ENCODE measurements at places on chromosomes 2 and 18.

GRCh38 chr2:58918141-58918540, 677.0 kb upstream of the FANCL start:
- no peak for DNase-seq

DNA sequence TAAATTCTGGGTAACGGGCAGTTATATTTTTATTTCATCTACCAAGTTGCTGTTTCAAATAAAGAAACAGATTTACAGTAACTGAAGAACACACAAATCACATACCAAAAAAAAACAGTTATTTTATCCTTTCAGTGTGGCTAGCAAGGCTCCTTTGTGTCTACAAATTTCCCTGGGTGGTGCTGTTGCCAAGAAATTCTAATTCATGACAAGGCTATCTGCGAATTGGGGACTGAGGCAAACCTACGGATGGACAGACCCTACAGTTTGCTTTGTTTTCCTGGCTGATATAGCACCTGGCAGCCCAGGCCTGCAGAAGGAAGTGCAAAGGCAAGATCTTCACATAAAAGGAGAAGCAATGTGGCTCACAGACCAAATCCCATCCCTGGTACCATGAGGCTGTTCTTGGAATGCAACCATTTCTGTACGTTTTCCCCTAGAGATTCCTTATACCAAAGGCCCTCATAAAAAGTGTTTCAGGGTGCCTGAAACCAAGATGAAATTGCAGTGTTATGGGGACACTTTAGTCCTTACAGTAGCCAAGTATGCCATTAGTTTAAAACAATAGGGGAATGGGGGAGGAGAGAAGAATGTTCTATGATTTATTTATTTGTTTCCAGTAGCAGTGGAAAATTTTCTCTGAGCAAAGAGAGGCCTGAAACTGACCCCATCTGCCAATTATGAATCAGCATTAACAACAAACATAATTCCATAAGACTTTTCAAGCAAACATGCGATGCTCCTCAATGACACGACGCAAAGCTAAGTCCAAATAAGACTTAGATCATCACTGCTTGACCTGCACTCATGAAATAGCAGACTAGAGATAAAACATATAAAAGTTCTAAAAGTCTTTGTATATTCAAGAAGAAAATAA, 4.3 kb downstream of the KLF7 start:
- no peak for DNase-seq

DNA sequence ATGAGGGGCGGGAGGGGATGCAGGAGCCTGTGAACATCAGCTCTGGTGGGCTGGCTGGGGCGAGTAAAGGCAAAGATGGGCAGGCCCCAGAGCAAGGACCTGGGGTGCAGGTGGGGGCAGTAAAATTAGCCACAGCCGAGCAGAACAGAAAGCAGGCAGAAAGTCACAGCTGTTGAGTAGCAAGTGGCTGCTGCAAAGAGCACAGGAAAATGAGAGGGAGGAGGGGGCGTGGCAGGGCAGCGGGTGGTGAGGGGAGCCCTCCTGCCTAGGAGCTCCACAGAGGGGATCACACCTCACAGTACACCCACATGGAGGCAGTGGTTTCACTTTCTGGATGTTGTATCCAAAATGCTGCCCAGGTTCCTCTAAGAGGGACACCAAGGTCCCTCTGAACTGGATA, 79.6 kb downstream of the LBH start:
- DNase-seq: no peak

GRCh38 chr2:112784199-112785189, at the start of gene IL1A:
TSS of gene IL1A (minus strand) at chr2:112784493. CDS start at chr2:112783770, 723 bp downstream.
- no peak for DNase-seq

DNA sequence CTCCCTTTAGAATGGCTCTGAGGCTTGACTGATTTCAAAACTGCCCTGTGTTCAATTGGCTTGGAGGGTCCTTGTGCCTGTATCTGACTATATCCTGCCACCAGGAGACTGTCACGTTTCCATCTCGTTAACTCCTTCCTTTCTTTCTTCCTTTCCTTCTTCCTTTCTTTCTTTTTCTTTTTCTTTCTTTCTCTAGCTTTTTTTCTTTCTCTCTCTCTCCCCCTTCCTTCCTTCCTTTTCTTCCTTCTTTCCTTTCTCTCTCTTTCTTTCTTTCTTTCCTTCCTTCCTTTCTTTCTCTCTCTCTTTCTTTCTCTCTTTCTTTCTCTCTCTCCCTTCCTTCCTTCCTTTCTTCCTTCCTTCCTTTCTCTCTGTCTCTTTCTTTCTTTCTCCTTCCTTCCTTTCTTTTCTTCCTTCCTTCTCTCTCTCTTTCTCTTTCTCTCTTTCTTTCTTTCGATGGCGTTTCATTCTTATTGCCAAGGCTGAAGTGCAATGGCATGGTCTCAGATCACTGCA, 38.1 kb upstream of the EML6 start:
- no peak for DNase-seq

DNA sequence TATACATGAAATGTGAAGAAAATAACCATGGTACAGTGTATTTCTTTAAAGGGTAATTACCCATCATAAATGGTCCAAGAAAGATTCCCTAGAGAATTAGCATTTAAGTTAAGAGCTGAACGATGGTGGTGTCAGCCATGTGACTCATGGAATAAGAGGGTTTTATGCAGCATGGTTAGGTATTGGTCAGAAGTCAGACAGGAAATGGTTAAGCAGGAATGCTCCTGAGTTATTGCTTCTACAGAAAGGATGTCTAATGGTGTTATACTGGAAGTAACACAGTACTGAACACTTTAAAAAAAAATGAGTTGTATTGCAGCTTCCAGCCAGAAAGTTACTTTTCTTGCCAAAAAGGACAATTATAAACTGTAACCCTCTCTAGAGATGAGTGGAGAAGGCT, 72.7 kb upstream of the UBE2E3 start:
- DNase-seq: no peak

GRCh38 chr18:62999392-62999791, 284.1 kb downstream of the PHLPP1 start:
- no peak for DNase-seq

GRCh38 chr2:84674586-84674985, 158.3 kb downstream of the DNAH6 start:
- no peak for DNase-seq

DNA sequence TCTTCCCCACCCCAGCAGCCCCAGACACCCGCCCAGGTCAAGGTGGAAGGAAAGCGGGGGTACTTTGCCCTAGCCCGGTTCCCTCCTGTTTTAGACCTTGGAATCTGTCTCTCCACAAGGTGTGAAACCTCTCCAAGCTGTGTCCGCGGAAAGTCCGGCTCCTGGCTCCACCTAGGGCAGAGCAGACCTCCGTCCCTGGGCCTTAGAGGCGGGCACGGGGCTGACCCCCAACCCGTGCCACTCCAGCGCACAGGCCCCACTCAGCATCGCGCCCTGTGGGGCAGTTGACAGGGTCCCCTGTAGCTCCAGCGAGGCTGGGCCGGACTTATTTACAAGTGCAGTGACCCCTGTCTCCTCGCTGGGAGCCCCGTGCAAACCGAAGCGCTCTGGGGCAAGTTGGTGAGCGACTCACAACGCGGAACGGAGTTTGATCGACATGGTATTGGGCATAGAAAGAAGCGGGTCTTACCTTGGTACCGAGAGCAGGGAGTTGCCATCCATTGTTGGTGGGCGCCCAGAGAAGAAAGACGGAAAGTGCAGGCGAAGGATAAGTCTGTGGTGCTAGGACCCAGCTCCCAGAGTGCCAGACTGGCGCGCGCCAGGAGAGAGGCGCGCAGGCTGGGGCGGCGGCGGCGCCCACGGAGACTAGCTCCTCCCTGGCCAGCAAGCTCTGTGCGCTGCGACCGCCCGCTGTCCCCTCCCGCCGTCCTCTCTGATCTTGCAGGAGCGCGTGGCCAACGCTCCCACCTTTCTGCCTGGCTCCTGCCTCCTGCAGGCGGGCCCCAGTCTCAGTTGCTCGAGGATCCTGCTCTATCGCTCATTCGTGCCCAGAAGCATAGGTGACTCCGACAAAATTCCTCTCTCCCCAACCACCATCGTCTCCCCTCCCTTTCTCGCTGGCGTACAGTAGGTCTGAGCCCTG, at the start of gene SPHKAP:
TSS of gene SPHKAP (minus strand) at position 590 of the 922 bp plus-strand sequence. CDS start at position 501, 89 bp downstream.
- DNase-seq: no peak

DNA sequence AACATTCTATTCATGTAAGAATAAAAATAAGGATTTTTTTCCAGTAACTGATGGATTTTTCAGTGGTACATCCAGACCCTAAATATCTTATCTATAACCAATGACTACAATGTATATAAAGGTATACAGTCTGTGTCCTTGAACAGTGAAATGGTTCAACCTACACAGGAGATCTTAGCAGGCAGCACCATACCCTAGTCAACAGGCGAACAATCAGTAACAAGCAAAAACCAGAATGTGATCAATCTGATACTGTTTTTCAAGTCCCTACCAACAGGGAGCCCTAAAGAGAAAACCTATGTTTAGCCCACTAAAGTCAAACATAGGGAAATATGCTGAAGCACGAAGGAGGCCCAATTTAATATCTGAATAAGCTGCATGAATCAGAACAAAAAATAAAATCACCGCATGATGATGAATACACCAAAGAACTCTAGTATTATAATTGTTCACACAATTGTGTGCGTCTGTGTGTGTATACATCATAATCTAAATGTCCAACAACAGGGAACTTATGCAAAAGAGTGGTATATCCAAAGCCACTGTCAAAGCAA, 26.0 kb downstream of the PTPN2 start:
- DNase-seq: no peak

DNA sequence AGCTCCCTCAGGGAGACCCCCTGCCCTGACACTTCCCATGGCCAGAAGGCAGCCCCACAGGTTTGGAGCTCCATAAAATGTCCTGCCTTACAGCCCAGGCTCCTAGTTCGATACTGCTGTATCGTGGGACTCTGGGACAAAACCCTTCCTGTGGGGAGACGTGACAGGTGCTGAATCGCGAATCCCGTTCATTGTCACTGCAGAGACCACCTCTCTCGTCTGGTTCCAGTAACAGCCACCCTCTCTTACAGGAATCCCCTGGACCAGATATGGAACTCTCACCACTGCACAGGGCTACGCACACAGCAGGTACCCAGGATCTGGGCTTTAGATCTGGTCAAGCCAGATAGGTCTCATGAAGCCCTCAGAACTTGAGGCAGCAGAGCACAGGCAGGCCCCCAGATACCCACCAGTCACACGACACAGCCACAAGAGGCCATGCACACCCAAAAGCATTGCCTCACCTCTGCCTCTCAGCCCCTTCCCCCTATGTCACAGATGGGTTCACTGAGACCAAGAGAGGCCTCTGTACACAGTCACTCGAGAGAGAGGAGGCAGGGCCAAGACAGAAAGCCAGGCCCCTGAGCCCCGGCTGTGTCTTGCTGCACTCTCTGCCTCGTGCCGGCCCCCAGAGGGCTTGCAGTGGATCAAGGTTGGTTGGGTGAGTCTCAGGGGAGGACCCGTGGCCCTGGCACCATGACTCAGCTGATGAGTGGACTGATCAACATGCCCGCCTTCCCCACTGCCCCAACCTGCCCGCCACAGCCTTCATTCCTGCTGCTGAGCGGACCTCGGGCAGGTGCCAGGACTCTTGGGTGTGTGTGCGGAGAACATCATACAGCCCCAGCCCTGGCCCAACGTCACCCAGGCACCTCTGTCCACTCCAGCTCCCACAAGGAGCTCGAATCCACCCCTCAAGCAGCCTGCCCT, 7.6 kb downstream of the SDC1 start:
- DNase-seq: no peak

DNA sequence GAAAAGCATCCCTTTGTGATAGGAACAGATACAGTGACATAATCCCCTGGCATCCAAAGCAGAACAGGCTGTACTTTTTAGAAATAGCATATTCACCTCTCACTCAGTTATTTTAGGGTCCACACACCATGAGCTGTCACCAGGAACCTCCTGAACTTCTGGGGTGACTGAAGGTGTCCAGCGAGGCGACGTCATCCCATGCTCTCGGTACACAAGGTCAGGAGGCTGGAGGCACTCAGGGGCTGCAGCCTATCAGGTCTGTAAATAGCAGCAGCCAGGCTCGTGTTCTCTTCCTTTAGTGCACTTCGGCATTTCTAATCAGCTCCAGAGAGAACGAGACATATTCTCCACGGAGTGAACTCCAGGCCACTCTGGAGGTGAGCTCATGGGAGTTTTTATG, 98.3 kb downstream of the GATA6 start:
- no peak for DNase-seq

DNA sequence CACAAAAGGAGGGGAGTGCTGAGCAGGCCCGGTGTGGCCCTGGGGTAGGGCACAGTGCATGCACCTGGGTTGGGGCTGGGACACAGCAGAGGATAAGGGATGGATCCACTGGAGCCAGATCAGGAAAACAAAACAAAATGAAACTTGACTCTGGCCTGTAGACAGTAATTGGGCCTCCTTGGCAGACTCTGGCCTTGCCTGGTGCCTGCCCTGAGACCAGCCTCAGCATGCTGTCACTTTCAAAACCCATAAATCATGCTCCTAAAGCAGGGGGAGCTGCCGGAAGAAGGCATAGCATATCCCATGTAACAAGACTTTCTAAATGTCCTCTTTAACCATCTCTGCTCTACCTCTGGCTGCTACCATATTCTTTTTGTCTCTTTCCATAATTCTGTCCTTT, 61.1 kb upstream of the IGFBP5 start:
- no peak for DNase-seq

- no peak for DNase-seq
These were observed 174.0 kb upstream of the MYCN start for GRCh38 chr2:15766303-15766861.

GRCh38 chr2:18704276-18704675, 114.9 kb upstream of the NT5C1B start:
- no peak for DNase-seq

- DNase-seq: no peak
These were observed 31.2 kb downstream of the C1D start for GRCh38 chr2:68031542-68032160.

DNA sequence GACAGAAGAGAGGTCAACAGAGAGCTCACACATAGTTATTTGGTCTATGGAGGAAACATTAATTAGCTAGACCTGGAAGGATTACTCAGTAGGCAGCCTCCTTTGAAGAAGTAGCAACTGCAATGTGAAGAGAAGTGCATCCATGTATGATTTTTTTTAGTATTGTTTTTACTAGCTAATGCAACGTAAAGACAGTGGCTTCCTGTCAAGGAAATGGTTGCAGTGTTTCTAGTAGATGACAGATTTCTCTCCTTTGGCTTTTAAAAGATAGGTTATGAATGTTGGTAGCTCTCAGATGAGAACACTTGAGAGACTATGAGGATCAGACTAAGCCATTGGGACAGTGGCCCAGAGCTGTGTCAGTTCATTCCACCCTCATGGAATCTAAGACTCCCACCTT, 175.8 kb downstream of the AGPS start:
- no peak for DNase-seq

DNA sequence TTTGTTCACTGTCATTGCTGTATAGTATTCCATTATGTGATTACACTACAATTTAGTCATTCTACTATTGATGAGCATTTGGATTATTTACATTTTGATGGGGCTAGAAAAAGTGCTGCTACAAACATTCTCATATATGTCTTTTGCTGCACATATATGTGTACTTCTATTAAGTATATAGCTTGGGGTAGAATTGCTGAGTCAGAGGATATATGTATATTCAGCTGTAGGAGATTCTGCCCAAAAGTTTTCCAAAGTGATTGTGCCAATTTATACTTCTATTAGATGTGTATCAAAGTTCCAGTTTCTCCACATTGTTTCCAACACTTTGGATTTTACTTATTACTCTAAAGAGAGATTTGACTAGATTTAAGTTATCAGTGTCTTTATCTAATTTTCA, 101.7 kb upstream of the UGP2 start:
- DNase-seq: no peak

- no peak for DNase-seq
These were observed 226.7 kb upstream of the MC4R start for GRCh38 chr18:60599267-60599666.

GRCh38 chr18:6679201-6679600, 50.3 kb upstream of the ARHGAP28 start:
- DNase-seq: no peak

- DNase-seq: no peak
These were observed 122.8 kb upstream of the UXS1 start for GRCh38 chr2:106316915-106317314.
